ENCODE measurements at places on chromosomes 1 and 21.

GRCh38 chr1:165863346-165863745 lies 35.9 kb downstream of the UCK2 start:
- DNase-seq = no peak

DNA sequence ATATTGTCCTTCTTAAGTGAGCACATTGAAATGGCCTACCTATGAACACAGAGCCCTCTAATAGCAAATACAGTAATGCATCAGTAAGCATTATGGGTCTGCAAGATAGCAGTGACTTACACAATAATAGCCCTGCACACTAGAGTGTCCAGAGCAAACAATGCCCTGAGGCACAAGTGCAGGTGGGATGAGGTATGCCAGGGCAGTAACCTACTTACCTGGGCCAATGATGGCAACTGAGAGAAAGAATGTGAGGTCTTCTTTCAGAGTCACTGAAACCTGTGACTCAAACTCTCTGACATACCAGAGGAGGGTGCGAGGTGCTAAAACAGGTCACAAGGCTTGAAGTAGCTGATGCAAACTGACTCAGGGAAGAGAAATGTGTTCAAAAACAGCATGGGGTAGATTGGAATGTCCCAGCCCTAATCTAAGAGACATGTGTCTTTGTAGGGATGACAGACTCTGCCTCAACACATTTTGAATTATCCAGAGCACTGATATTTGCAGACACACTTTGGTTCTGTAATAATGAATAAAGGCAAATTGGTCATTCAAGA lies 168.5 kb upstream of the RUNX1 start:
- no peak for DNase-seq

GRCh38 chr1:204327359-204327758 lies 32.4 kb downstream of the PLEKHA6 start:
- DNase-seq = no peak

GRCh38 chr1:161071886-161072371 lies 2.2 kb upstream of the ARHGAP30 start:
- no peak for DNase-seq

DNA sequence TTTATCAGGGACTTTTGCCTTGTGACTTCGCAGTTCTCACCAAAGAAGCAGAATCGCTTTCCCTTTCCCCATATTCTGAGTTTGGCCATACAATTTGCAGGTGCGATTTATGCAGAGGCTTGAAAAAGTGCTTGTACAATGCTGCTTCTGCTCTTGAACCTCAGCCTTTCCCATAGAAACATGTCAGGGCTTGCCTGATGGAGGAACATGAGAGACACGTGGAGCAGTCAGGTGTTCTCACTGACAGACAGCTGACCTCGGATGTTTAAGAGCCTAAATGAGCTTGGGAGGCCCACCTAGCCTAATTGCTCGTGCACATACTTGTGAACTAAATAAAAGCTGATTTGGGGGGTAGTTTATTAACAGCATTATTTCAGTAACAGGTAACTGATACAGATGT lies 290.0 kb downstream of the S1PR1 start:
- no peak for DNase-seq

DNA sequence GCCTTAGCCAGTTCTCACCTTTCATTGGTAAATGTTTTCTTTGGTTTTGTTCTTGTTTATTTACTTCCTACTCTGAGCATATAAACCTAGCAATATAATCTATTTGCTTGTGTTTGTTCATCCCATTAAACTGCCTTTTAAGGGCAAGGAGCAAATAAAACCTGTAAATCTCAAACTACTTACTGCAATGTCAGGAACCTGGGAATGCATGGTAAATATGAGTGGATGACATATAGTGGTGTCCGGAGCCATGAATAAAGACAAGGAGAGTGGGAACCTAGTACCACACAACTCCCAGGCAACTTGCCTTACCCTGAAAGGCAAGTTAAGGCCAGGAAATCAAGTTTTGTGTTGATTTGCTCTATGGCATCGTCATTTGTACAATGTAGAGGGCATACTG lies 1133.7 kb upstream of the NCAM2 start:
- no peak for DNase-seq

DNA sequence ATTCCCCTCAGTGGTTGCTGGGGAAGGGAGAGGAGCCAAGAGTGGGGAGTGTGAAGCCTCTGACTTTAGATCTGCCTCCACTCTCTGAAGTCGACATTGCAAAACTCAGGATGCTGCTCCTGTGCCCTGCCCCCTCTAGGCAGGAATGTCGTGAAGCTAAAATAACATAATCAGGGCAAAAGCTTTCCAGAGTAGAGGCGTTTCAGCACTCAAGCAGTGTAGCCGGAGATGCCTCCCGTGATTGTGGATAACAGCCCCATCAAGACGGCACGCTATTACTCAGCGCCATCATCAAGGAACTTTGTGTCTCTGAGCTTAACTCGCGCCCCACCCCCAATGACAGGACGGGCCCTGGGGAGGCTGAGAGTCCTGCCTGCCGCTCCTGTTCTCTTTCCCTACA lies 60.0 kb downstream of the FBXO2 start:
- no peak for DNase-seq

DNA sequence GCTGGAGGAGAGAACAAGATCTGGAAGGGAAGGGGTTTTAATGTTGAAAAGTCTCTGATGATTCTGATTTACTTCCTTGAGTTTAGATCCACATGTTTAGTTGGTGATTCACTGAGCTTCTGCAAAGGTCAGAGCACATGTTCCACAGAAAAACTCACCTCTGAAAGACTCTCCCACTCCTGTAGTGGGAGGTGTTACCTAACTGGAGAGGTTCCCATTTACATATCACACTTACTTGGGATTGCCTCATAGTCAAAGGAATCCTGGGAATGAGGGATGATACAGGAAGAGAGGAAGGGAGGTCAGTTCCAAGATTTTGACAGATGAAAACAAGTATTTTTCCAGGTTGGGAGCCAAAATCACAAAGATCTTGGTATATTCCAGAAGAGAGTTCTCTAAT lies 2.7 kb upstream of the NTNG1 start:
- DNase-seq = no peak
